ENCODE measurements at places on chromosomes 16 and 17.

GRCh38 chr16:67770346-67770991, 35.9 kb downstream of the RANBP10 start:
- H3K4me1 ChIP-seq: no peaks in the 10 kb centered on the region
- no peak overlapping the region for H3K27ac ChIP-seq
- H3K27me3 ChIP-seq: no peaks in the 10 kb centered on the region
- no peak overlapping the region for H3K4me3 ChIP-seq
- DNase-seq: no peak
- peaks cover 29% of the 10 kb centered on the region for H3K36me3 ChIP-seq

DNA sequence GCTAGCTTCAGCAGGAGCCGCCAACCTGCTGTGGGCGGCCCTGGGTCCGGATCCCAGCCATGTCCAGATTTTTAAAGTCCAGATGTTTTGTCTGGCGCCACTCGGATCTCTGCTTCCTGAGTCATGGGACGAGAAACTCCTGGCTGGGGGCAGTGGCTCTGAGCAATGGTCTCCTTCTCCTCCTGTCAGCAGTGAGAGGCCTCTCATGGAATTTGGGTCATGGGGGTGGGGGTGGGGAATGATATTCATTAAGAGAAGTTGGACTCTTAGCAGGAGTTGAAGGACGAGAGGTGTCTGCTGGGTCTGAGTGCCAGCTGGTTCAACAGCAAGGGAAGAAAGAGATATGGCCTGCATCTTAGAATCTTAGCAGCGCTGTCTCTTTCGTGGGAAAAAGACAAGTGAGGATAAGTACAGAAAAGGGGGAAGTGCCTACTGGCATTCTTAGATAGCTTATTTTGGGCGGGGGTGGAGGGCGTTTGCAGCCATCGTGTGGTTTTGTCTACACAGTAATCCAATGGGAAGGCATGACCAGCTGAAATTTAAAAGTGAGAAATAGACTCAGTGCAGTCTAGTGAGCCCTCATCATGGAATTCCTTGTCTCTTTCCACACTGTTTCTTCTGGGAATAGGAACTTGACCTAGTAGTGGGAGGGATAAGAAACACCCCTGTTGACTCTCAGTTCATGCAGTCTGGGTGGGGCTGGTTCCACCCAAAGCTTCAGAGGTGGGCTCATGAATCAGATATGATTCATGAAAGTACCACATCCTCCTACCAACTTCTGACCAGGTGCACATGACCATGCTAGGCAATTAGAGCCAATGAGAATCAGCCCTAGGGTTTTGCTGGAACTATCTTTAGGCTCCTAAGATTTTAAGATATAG, 80.5 kb downstream of the MYH13 start:
- no peak overlapping the region for H3K4me3 ChIP-seq
- no peaks in the 10 kb centered on the region for H3K4me1 ChIP-seq
- DNase-seq: no peak
- H3K36me3 ChIP-seq: no peaks in the 10 kb centered on the region

DNA sequence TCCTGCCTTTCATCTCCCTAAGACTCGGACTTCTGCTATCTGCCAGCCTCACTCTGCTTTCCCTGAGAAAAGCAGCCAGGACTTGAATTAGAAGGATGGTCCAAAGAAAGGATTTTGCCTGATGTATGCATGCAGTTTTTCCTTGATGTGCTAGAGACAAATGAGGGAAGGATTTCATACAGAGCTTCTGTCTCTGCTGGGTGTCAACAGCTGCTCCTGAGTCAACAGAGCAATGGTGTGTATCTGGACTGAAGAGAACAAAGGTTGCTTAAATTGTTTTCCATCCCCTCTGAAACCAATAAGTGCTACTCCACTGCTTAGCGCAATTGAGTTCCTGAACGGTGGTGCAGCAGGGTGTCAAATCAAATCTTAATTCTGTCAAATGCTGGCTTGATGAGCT, 680.6 kb upstream of the C16orf82 start:
- no peak overlapping the region for H3K27ac ChIP-seq
- H3K36me3 ChIP-seq: peaks cover 2% of the 10 kb centered on the region
- no peaks in the 10 kb centered on the region for H3K4me1 ChIP-seq
- H3K27me3 ChIP-seq: peaks cover 9% of the 10 kb centered on the region
- DNase-seq: no peak

DNA sequence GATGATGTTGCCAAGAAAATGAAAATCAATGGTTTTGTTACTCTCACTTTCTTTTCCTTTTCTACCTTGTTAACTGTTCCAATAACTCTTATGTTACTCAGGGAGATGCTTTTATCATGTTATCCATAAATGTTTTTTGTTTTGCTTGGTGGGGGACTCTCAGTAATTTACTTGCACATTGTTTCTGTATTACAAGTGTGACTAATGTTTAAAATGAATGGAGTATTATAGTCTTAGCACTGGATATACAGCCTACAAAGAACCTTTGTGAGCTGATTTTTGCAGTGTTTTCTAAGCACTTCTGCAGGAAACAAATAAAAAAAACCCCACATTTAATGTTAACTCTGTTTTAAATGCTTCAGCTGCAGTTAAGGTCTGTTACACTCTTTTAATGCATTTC, 12.1 kb downstream of the VMP1 start:
- peaks cover 47% of the 10 kb centered on the region for H3K4me1 ChIP-seq
- DNase-seq: no peak
- H3K4me3 ChIP-seq: no peak overlapping the region
- H3K27me3 ChIP-seq: no peaks in the 10 kb centered on the region
- no peak overlapping the region for H3K27ac ChIP-seq

GRCh38 chr17:15981208-15981607, 18.3 kb downstream of the ZSWIM7 start:
- H3K36me3 ChIP-seq: peaks cover 26% of the 10 kb centered on the region
- peak overlapping the region; percentile 32 for H3K27ac ChIP-seq
- peaks cover 5% of the 10 kb centered on the region for H3K4me1 ChIP-seq
- H3K27me3 ChIP-seq: no peaks in the 10 kb centered on the region
- DNase-seq: no peak

DNA sequence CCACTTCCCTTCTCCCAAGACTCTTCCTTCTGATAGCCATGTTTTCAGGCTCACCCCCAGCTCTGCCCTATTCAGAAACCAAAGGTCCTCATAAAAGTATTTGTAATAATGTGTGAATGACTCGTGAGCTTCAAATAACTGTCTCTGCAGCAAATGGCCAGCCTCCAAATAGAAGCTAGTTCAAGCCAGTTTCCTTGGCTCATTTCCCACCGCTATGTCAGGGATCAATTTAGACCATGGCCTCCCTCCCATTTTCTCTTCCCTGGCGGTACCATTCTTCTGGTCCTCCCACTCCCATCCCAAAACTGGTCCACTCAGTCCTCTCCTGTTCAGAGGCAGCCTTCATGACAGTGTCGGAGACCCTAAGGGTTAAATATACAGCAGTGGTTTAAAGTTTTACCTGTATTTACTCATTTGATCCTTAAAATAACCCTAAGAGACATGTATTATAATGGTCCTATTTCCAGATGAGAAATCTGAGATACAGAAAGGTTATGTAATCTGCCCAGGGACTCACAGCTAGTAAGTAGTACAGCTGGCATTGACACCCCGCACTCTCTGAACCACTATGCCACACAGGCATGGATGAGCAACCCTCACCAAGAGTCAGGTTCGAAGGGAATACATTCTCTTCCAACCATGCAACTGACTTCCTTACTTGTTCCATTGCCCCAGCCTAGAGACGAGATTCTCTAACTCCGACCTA, 42.9 kb downstream of the GAS7 start:
- no peak overlapping the region for H3K4me3 ChIP-seq
- H3K36me3 ChIP-seq: peaks cover 8% of the 10 kb centered on the region
- H3K27me3 ChIP-seq: no peaks in the 10 kb centered on the region
- peaks cover 28% of the 10 kb centered on the region for H3K4me1 ChIP-seq
- DNase-seq: no peak

DNA sequence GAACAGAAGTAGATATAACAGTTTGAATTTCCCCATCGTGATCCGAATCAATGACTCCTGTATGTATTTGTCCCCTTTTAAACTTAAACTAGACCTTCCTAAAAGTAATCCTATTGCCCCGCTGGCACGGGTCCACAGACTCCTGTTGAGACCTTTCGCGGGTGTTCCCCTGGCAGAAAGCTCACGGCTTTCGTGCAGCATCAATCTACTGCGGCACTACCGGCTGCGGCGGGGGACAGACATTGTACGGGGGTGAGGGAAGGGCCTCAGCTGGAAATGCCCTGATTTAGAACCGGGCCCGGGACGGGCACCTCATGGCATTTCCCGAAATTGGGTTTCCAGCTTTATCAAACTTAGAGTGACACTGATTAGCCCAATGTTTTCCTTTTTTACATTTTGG, 14.6 kb downstream of the IL32 start:
- H3K4me3 ChIP-seq: no peak overlapping the region
- peaks cover 53% of the 10 kb centered on the region for H3K4me1 ChIP-seq
- peaks cover 8% of the 10 kb centered on the region for H3K36me3 ChIP-seq
- no peak for DNase-seq
